ENCODE measurements at places on chromosomes 12 and 14. TPM values are rescaled to one million over a fixed set of nuclear protein-coding genes. Genes with fewer than 3 reads are reported as not detected.

VAMP1 gene
- total RNA-seq: 7.9 TPM

TAS2R50 gene
- total RNA-seq: 1.1 TPM

HCAR1 gene
- under 0.01 TPM for total RNA-seq

PPP1R36 gene
- 0.57 TPM for total RNA-seq

VDR gene
- 0.19 TPM for total RNA-seq

FAM186B gene
- under 0.01 TPM for total RNA-seq

CD27 gene
- not detected for total RNA-seq

SCN8A gene
- total RNA-seq: 0.76 TPM

MGAT4C gene
- total RNA-seq: not detected

ANO2 gene
- 96.8 TPM for total RNA-seq

NGB gene
- total RNA-seq: not detected

DDN gene
- total RNA-seq: under 0.01 TPM

ADCY4 gene
- 89.6 TPM for total RNA-seq

KRT74 gene
- total RNA-seq: not detected

PZP gene
- total RNA-seq: 1.1 TPM

KCNH3 gene
- not detected for total RNA-seq

MYO1H gene
- total RNA-seq: not detected

DIO3 gene
- not detected for total RNA-seq

HHIPL1 gene
- 1.9 TPM for total RNA-seq

SETD1B gene
- 6.6 TPM for total RNA-seq

RPL10L gene
- total RNA-seq: not detected

VEZT gene
- 57.3 TPM for total RNA-seq

PNMA1 gene
- 16.2 TPM for total RNA-seq

AEBP2 gene
- 42.4 TPM for total RNA-seq

MYF6 gene
- total RNA-seq: not detected

GLIPR1L1 gene
- not detected for total RNA-seq

NELL2 gene
- 0.06 TPM for total RNA-seq

NR1H4 gene
- total RNA-seq: not detected

C12orf75 gene
- 13.9 TPM for total RNA-seq

USP44 gene
- 0.81 TPM for total RNA-seq

NOPCHAP1 gene
- total RNA-seq: 6.2 TPM

HOXC11 gene
- total RNA-seq: not detected

PKP2 gene
- 0.32 TPM for total RNA-seq

All from bladder microvascular endothelial cell (primary cell).